Dermis microvascular lymphatic vessel endothelial cell (primary cell): ENCODE measurements at places on chromosomes 6 and 20.

GRCh38 chr6:27091661-27092315 is 155.7 kb upstream of the PRSS16 start:
- DNase-seq: no peak

DNA sequence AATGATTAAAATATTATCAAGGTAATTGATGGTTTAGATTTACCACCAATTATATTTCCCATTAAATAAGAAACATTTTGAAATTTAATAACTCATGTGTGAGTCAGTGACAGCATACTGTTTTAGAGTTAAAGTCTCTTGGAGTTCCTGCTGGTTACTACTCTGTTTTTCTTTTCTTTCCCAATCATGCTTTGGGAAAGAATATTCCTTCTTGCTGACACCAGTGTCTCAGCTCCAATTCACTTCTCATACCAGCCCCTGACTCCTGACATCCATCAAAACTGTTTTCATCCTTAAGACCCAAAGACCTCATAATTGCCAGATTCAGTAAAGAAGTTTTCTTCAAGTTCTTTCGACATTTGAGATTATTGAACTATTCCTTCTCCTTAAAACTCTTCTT is 50.3 kb downstream of the AIG1 start:
- DNase-seq: no peak

GRCh38 chr6:44084231-44085014 is 42.8 kb downstream of the MRPL14 start:
- no peak for DNase-seq

DNA sequence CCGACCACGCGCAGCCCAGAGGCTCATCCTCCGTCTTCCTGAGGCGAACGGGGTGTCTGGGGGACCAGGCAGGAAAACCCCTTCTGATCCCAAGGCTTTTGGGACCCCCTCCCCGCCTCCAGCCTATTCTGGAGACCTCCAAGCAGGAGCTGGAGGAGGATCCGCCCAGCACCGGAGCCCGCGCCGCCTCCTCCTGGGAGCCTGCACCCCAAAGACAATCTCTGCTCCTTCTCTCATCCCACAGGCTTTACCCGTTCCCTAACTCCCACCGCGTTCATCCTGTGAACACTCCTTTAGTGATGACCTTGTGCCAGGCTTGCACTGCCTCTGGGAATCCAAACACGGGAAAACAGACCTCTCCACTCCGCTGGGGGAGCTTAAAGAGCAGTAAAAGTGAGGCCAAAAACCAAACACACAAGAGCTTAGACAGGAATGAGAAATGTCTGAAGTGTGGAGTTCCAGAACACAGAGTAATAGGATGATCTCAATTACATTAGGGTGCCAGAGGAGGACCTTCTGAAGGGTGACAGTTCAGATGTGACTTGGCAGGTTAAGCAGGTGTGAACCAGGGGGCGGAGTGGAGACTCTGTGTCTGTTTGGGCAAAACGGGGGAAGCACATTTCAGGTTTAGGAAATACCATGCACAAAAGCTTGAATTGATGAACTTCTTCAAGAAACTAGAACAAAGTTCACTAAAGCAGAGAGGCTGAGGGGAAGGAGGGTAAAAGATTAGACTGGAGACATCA is 7.6 kb downstream of the HLA-DRB5 start:
- DNase-seq: no peak

GRCh38 chr6:1820165-1820564 is 210.4 kb downstream of the FOXC1 start:
- peak; percentile 26 for DNase-seq

- no peak for DNase-seq
Measured at GRCh38 chr6:119324718-119325117, 24.8 kb downstream of the MAN1A1 start.

- DNase-seq: no peak
Measured at GRCh38 chr20:60062431-60063047, 104.3 kb downstream of the CDH26 start.

- no peak for DNase-seq
Measured at GRCh38 chr20:24490598-24490997, 21.2 kb downstream of the SYNDIG1 start.

GRCh38 chr6:109336221-109336961 is 45.9 kb downstream of the CD164 start:
- peak; percentile 33 for DNase-seq

DNA sequence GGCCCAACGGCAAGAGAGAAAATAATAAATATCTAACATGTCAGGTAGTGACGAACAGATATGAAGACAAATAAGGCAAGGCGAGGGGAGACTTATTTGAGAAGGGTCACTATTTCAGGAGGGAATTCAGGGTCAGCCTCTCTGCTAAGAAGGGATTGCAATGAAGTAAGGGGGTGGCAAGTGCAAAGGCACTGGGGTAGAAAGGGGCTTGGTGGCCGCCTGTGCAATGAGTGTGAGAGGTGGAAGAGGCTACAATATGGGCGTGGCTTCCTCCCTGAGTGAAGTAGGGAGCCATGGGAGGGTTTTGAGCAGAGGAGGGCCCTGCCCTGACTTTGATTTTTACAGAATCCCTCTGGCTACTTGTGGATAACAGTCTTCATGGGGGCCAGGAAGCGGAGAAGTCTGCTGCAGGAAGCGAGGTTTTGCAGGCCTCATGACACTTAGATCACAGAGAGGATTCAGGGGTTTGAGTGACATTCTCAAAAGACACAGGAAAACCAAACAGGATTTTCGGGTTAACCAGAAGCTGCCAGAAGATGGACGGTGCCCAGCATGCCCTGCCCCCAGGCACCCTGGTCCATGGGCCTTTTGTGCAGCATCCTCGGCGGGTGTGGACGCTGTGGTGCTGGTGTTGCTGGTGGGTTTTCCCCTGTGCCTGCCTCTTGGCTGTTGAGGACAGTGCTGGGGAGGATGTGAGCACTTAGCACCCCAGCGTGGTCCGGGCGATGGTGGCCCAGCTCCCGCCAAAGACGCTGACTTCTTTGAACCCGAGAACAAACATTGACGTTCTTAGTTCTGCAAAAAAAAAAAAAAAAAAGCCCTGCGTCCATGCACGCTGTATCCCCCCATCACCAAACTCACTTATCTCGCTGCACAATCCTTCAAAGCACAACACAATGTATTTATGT is 124.2 kb upstream of the PTPN1 start:
- DNase-seq: no peak

DNA sequence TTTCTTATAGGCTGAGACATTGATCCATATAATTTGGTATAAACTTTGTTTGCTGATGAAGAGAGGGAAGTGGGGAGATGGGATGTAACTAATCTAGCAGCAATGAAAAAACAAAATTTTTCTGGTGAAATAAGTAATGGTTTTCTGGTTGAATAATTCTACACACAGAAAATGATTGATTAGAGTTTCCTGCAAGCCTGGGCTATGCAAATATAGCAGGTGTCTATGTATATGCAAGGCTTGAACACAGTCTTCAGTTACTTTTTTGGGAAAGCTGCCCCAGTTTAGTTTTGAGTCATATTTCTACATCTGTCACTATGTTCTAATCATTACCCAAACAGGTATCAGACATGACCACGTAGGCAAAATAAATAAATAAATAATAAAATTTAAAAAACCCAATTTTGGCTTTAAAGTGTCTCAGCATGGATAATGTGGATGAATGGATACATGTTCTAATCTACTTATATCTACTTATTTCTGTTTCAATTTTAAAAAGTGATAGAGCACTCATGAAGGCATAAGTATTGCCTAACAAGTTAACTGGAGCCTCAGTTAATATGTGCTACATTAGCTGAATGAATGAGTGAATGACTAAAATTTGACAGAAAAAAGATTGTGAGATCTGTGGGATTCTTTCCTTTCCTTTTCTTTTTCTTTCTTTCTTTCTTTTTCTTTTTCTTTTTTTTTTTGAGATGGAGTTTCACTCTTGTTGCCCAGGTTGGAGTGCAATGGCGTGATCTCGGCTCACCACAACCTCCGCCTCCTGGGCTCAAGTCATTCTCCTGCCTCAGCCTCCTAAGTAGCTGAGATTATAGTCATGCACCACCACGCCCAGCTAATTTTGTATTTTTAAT is 37.2 kb upstream of the TFB1M start:
- no peak for DNase-seq

- DNase-seq: no peak
Measured at GRCh38 chr6:28615955-28616747, 90.5 kb downstream of the GPX5 start.

- no peak for DNase-seq
Measured at GRCh38 chr6:36020154-36020553, 4.3 kb downstream of the SLC26A8 start.

DNA sequence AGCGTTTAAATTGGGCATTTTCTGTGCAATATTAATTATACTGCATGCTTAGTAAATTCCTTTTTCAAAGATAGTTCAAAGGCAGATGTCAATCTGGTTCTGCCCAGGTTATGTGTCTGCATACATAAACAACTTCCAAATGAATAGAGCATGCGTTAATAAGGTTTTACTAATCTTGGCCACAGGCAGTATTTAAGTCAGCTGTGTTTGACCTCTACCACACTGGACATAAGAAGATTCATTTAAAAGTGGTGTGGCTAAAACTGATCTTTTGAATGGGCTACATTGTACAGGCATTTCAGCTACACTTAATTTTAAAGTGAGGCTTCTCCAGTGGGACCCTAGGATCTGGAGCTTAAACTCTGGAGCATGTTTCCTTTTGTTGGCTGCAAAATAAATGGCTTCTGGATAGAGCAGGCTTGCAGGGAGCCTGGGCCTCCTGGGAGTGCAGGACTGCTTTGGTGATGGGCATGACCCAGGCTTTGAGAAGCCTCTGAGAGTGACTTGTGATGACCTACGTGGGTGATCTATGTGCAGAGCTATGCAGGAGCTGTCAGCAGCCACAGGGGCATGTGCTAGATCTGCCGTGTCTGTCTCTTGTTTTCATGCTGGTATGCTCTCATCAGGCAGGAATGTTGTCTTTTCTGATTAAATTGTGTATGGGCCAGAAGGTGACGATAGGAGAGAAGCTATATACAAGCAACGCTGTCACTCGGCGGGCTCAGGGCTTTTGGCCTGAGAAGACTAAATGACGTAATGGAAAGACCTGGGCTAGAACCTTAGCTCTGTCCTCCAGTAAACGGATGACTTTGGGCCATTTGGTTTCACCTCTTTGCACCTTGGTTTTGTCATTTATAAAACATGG is 331.2 kb downstream of the QKI start:
- DNase-seq: peak; percentile 51

DNA sequence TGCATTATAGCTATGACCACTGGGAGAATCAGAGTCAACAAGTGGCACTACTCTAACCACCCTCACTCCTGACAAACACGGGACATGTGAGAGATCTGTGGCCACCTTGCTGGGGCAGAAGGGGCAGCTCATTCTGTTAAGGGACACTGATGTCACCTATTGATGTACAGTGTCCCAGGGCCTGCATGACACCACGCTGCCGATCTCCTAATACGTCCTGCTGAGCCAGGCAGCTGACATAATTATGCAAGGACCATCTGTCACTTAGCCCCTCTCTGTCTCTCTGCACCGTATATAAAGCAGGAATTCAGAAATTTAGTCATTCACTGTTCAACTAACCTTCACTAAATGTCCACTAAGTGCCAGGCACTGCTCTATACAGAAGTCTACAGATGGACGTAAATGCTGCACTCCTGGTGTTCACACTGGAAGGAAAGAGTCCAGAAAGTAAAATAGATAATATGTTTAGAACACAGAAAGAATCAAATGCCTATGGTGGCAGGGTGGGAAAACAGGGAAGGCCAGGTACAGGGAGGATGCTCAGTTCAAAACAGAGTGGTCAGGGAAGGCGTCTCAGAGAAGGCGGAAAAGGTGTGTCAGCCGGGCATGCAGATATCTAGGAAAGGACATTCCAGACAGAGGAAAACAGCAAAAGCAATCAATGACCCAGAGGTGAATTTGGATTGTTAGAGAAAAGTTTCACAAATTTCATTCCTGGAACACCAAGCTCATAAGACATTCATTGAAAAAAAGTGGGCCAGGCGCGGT is 173.8 kb downstream of the ZNF217 start:
- DNase-seq: no peak

- DNase-seq: no peak
Measured at GRCh38 chr6:109396046-109396718, 13.9 kb upstream of the CD164 start.

- peak; percentile 78 for DNase-seq
Measured at GRCh38 chr6:109440331-109441068, at the start of the genes PPIL6 and SMPD2. PPIL6 (minus strand) TSS chr6:109440628; CDS start chr6:109440590, 38 bp downstream. SMPD2 (plus strand) TSS chr6:109440724; CDS start chr6:109441122, 398 bp downstream.

- DNase-seq: peak; percentile 64
Measured at GRCh38 chr6:11614534-11615213, 77.1 kb downstream of the TMEM170B start.

DNA sequence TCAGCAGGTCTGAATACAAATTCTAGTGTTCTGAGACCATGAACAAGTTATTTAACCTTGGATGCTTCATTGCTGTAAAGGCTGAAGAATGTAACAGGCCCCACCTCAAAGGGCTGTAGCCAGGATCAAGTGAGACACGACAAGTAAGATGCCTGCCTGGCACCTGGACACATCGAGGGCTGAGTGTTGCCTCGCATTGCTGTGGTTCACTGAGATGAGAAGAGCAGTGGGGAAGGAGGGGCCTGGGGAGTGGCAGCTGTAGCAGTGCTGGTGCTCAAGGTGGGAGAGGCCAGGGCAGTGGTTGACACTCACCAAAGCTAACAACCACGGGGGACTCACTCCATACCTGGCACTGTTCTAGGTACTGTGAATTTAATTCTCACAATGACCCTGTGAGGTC is 187.8 kb downstream of the KIF16B start:
- DNase-seq: no peak

DNA sequence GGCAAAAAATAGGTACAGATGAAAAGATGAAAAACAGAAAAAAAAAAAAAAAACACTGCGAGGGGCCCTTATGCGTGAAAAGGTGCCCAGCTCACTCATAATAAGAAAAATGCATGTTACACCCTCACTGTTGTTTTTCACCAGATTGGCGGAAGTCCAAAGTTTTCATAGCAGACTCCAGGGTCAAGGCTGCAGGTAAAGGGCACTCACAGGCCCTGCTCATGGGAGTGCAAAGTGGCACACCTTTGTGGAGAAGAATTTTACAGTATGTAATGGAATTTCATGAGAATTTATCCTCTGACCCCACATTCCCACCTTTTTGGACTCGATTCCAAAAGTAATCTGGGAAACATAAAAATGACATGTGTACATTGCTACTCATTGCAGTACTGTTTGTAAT is 108.2 kb downstream of the CDKAL1 start:
- no peak for DNase-seq

- DNase-seq: no peak
Measured at GRCh38 chr20:63377256-63377941, 16.2 kb upstream of the CHRNA4 start.

- no peak for DNase-seq
Measured at GRCh38 chr6:31614684-31615578, at the start of gene AIF1. AIF1 (plus strand) TSS chr6:31615234; CDS start chr6:31615330, 96 bp downstream.
